ENCODE measurements at places on chromosomes 13 and 19. TPM values are rescaled to one million over a fixed set of nuclear protein-coding genes. Genes with fewer than 3 reads are reported as not detected.

The SBSN gene
- total RNA-seq = 3.9 TPM

The SIGLEC8 gene
- total RNA-seq = not detected

The ZFP36 gene
- 260 TPM for total RNA-seq

The CERS1 gene
- 5.3 TPM for total RNA-seq

The RDH13 gene
- 20.4 TPM for total RNA-seq

The MBD3L2 gene
- not detected for total RNA-seq

The ZNF556 gene
- total RNA-seq = 0.03 TPM

The GTF2F1 gene
- 56.4 TPM for total RNA-seq

The CEACAM8 gene
- total RNA-seq = not detected

The IZUMO2 gene
- total RNA-seq = not detected
